ENCODE measurements at places on chromosomes 1 and 21. TPM values are rescaled to one million over a fixed set of nuclear protein-coding genes. Genes with fewer than 3 reads are reported as not detected.

DNA sequence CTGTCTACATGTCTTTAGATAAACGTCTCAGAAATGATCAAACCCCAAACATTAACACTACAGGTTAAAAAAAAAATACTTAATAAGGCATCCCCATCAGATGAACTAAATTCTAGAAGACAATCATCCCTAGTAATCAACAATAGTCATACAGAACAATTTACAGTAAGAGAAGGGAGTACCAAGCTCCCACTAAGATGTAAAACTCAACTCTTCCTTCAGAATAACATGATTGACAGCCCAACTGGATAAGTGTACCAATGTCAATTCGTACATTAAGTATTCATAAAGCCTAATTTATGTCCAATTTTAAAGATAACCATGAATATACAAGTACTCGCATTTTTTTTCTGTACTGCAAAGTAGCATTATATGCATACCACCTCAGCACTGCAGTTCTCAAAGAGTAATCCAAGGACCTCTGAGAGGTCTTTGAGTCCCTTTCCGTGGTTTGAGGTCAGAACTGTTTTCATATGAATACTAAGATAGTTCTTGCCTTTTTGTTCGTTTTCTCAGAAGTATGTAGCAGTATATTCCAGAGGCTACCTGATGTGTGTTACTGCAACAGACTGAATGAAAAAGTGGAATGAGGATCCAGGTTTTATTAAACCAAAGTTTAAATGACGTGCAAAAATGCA is 6.6 kb downstream of the SCAF4 start:
- no peak for DNase-seq

- peak; percentile 74 for DNase-seq
These were observed 742 bp upstream of the PDE9A start for GRCh38 chr21:42652527-42653230.

ZNF648 gene
- total RNA-seq: 0.17 TPM

- no peak for DNase-seq
These were observed 50.4 kb upstream of the SOD1 start for GRCh38 chr21:31609081-31609480.

DNA sequence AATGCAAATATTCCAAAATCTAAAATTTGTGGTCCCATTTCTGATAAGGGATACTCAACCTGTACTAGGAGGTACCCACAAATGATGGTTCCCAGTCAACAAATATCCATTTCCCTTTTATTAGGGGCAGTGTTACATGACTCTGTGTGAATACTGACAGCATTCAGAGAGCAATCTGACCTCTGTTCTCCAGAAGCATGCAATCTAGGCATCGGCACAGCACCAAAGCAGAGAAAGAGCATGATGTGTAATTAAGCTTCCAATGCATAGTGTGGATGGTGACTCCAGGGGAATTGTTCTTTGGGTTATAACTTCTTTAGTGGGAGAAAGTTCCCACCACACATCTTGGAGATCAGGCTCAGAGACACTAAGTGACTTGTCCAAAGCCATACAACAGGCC is 71.6 kb downstream of the ELAVL4 start:
- no peak for DNase-seq

DNA sequence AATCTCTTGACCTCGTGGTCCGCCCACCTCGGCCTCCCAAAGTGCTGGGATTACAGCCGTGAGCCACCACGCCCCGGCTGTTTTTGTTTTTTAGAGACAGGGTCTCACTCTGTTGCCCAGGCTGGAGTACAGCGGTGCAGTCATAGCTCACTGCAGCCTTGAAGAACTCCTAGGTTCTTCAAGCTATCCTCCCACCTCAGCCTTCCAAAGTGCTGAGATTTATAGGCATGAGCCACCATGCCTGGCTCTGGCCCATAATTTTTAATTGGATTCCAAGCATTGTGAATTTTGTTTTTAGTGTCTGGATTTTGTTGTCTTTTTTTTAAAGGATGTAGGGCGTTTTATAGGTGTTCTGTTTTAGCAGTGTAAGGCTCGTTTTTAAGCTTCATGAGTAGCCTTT is 28.6 kb upstream of the TXLNA start:
- DNase-seq: no peak

DNA sequence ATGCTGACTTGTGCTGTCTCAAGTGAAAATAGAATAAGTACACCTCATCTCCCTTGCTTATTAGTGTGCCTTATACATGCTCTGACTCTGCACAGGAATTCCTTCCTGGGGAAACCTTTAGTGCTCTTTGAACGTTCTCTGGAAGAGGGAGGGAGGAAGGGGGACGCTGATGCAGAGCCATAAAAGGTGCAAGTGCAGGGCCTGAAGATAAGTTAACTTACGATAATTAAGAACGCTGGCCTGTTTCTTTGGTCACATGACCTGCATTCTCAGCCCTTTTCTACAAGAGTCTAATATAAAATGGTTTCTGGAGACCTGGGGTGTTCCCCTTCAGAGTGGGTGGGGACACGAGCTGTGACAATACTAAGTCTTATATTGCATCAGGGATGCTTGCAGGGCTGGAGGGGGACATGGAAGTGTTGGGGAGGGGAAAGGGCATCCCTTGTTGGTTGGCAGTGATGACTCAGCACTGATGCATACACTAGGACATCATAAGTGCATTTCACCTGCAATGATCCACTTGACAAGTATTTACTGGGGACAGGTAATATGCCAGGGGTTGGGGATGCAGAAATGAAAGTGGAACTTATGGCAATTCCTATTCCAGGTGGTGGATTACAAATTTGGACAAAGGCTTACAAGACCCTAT is 26.3 kb upstream of the KIAA0040 start:
- no peak for DNase-seq

- DNase-seq: peak; percentile 48
These were observed 39.8 kb downstream of the TGFBR3 start for GRCh38 chr1:91846007-91846638.

BNIPL gene
- total RNA-seq: 1.2 TPM

DNA sequence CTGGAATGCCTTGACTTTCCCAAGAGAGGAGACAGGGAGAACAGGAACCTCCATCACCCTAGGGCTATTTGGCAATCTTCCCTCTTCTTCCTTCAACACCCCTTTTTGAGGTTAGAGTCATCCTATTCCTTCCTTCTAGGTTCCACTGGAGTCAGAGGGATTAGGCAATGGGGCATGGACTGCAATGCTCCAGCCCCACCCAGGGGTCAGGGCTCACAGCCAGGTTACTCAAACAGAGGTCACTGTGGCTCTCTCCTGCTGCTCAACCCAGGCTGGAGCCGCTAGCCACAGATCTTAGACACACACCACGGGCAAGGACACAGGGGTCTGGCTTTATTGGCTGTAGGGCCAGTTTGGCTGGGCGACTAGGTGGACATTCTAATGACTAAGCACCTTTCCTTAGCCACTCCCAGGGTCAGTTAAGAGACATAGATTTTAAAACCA is 145.5 kb upstream of the NRIP1 start:
- DNase-seq: peak; percentile 27

FYB2 gene
- not detected for total RNA-seq

GRCh38 chr1:78619803-78620579 is at the start of gene IFI44L:
Gene IFI44L, plus strand, starts transcription at chr1:78620448. Its CDS starts 7,468 bp downstream, at chr1:78627916.
- peak; percentile 54 for DNase-seq

GRCh38 chr1:7550981-7551380 is 220.1 kb upstream of the VAMP3 start:
- no peak for DNase-seq

- DNase-seq: no peak
These were observed 48.8 kb downstream of the PPP1R12B start for GRCh38 chr1:202397256-202397655.
